H7 (cell line): ENCODE measurements at places on chromosomes 2 and 18.

DNA sequence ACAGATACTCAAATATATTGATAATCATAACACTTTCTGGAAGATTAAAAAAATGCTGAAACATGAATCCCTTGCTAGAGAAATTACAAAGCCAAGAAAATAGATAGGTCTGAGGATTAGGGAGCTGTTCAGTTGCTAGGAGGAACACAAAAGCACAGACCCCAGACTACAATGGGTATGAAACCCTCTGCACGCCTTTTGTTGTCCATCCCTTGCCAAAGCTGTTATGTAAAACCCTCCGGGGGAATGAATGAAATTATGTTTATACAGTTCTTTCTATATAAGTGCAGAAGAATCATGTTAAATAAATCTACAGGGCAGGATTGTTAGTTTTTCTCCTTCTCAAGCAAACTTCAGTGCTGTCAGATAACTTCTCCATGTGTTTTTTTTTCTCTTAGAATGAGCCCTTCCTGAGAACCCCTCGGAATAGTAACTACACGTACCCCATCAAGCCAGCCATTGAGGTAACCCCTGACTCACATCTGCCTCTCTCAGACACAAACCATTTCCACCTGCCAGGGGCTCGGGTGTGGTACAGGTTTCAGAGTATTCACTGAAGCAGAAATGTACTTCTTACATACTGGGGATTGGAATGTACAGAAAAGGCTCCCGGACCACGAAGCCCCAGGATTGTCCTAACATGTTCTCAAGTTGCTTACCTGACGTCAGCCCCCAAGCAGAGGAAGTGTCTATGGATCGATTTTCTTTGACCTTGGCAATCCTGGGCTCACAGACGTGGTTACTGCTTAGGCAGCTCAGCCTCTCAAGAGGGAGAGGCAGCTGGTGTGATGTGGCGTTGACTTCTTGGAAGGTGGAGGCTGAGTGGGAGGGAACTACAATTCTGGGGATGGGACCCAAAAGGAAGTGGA is 118.0 kb downstream of the PLB1 start:
- DNase-seq, result no peak

DNA sequence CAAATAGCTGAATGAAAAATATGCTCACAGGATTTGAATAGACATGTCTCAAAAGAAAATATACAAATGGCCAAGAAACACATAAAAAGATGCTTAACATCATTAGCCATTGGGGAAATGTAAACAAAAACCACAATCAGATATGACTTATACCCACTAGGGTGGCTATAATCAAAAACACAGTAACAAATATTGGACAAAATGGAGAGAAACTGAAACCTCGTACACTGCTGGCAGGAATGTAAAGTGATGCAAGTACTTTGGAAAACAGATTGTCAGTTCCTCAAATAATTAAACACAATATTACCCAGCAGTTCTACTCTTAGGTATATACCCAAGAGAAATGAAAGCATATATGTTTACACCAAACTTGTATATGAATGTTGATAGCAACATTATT is 213.0 kb downstream of the PHLPP1 start:
- DNase-seq, result no peak

DNA sequence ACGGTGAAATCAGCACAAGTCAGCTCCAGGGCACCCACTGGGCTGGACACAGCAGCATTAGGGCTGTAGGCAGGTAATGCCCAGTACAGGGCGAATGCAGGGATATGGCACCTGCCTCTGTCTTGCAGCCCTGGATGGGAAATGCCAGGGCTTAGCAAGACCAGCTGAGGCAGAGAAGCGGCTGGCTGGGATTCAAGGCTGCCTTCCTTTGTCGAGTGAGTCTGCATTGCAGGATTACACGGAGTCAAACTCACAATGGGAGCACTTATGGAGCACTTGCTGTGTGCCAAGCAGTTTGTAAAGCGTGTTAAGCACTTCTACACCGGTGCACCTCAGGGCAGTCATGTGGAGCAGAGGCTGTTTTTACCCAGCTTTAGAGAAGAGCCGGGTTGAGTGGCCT is 87.3 kb upstream of the HDAC4 start:
- DNase-seq, result no peak

GRCh38 chr2:197212344-197213262 is 98.0 kb downstream of the ANKRD44 start:
- no peak for DNase-seq

DNA sequence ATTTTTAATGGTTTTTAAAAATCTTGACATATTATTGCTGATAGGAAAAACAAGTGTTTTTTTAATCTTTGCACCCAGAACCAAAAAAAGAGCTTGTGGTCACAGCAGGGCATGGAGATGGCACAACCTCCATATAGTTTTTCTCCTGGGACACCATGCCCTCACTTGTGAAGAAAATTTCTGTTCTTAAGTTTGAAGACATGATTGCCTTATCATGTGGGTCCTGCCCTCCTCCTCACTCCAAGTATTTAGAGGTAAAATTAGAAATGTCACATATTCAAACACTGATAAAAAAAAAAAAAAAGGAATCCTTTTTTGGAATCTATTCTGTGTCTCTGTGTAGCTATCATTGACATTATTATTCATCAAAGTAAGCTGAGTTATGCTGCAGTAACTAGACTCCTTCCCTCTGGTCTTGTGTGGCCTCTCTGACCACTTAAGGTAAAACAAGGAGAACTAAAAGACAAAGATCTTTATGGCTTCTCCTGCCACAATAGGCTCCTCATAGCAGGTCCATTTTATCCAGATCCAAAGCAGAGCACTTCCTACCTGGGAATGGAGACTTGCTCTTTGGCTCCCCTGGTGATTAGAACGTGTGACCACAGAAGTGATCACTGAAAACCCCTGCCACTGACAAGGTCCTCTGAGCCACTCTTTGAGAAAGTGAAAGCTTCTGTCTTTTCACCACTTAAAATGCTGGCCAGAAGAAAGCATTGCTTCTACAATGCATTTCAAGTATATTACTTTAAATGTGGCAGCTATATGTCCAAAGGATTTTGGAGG is 19.8 kb downstream of the ADD2 start:
- DNase-seq, result no peak

GRCh38 chr2:44169155-44169898 is 652 bp downstream of the PPM1B start:
- peak; percentile 61 for DNase-seq

DNA sequence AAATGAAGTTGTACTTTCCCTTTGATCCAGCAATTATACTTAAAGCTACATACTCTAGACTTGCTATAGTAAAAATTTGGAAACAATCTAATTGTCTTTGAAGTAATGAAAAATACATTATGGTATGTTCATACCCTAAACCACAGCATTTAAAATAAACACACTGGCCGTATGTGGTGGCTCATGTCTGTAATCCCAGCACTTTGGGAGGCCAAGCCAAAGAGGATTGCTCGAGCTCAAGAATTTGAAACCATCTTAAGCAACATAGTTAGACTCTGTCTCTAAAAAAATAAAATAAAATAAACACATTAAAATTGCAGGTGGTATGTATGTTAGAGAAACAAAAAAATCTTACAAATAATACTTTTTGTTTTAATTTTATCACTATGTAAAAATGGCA is 208.1 kb upstream of the KLHL14 start:
- DNase-seq, result no peak

GRCh38 chr2:142190805-142191204 is 60.0 kb upstream of the LRP1B start:
- DNase-seq, result no peak

GRCh38 chr2:32741575-32741974 is 113.7 kb downstream of the TTC27 start:
- DNase-seq, result no peak

DNA sequence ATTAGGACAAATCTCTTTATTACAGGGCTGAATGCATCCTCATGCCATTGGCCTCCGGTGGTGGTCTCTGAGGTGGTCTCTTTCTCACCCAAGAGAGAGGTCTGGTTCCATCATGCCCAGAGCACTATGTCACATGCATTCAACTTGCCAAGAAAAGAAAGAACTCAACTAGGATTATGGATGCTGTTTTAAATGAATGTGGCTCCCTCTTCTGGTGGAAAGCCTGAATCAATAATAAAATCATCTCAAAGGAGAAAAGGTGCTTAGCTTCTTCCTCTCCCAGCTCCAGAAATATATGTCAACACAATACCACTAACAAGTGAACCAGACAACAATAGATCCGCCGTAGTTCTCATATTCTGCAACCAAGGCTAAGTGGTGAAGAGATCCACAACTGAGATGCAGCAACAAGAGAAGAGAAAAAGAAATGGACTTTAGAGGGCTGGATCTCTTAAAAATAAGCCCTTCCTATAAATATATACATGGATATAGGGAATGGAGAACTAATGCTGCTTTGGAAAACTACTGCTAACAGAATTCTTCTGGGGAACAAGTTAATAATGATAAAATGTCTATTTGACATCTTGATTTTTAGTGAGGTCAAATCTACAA is 396.8 kb downstream of the NCKAP5 start:
- peak; percentile 31 for DNase-seq

GRCh38 chr18:77103991-77104531 is 28.5 kb downstream of the MBP start:
- no peak for DNase-seq

DNA sequence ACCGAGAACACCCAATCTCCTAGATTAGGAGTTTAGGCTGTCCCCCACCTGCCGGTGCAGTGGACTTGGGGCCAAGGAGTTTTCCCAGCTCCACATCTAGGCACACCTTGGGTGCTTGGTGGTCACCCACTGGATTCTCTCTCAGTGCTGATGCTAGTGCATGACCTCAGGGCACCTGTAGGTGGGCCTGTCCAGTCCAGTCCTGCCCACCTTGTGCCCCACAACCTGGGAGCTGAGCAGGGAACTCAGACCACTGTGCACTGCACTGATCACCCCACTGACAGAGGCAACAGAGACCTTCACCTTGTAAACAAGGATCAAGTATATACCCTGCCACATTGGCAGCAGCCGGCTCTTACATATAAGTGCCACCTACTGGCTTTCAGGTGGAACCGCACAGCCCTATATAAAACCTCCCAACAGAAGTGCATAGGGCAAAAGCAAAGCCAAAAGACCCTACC is 12.7 kb upstream of the CDH19 start:
- peak; percentile 3 for DNase-seq

- DNase-seq, result no peak
Observed at GRCh38 chr18:27412556-27412955, 227.4 kb upstream of the CHST9 start.

- no peak for DNase-seq
Observed at GRCh38 chr2:67727623-67728022, 330.5 kb downstream of the ETAA1 start.

DNA sequence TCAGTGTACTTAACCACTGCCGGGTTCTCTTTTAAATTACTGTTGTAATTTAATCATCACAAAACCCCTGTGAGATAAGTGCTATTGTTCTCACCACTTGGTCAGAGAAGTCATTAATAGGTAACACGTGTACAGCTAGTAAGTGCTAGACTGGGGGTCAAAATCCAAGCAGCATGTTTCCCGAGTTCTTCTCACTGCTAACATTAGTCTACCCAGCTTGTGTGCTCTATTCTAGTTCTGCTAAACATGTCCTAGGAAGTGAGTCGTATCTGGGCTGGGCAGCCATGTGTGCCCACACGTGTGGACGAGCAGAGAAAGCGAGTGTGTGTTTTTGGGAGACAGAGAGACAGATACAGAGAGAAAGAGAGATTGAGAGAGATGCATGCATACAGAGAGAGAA is 94.1 kb downstream of the BIN1 start:
- DNase-seq, result no peak

- DNase-seq, result no peak
Observed at GRCh38 chr18:9707381-9708056, 582 bp upstream of the RAB31 start.

DNA sequence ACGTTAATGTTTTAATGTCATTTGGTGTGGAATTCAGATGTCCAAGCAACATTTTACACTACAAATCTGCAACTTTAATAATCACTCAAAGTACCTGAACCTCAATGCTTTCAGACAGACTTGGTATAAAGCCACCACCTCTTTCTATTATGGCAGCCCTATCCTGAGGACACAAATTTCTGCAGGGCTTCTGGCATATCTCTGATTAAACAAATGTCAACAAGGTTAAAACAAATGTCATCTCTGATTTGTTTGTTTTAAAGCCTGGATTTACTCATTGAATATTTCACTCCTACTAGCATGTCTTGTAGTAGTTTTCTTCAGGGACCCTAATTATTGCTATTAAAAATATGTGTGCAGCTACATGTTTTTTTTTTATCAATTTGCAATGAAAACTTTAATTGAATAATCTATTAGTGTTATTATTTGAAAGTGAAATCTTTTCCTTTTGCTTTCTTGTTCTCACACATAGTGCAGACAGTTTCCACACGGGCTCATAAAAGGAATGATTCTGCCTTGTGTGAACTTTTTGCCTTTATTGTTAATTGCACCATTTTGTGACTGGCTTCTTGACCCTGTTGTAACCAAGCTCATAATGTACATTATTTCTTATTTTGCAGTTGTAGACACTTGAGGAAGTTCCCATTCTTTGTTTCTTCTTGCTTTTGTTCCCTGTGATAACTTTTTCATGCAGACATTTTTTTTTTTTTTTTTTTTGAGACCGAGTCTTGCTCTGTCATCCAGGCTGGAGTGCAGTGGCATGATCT is 30.1 kb downstream of the IL37 start:
- DNase-seq, result no peak

DNA sequence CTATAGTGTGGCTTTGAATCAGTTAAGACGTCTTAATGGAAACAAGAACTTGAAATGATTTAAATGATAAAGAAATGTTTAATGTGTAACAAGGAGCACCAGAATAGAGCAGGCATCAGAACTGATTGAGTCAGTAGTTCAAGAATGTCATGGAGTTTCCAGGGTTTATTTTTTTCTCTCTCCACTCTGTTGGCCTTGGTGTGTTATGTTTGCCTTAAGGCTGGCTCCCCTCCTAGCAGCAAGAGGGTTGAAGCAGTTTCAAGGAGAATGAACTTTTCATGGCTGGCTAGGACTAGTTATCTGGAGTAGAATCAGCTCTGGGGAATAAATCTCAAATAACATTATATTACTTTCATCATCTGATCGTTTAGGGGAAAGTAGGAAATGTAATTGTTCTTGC is 13.4 kb upstream of the GLS start:
- no peak for DNase-seq

GRCh38 chr2:134576478-134576877 is 142.3 kb downstream of the TMEM163 start:
- no peak for DNase-seq

GRCh38 chr18:40307627-40308026 is 1647.4 kb upstream of the PIK3C3 start:
- no peak for DNase-seq

DNA sequence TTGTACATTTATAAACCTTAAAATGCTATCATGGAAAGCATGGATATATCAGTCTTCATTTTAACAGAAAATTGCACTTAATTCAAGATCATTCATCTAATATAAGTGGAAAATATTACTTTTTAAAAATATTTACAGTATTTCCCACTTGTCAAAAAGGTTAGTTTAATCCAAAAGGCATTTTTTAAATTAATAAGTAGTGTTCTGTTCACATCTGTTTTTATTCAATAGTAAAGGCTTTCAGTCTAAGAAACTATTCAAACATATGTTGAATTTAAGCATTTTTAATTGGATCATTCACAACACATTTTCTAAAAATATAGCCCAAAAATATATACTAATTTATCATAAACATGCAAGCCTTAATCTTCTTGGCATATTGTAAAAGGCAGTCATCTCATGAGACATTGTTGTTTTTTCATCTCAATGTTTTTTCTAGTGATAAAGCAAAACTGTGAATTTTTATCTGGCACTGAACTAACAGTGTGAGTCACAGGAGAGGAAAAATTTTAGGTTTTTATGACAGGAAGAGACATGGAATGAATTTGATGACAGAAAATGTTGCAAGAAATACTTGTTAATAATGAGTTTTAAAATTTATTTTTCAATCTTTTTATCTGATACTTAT is 1642.5 kb upstream of the TMEFF2 start:
- no peak for DNase-seq
